Activated T-helper 1 cell treated with anti-CD3 and anti-CD28 coated beads, Interleukin-12 subunit alpha, Interleukin-12 subunit beta, Interleukin-2, Interleukin-4 antibody, amounts not matched to agents 30 ng/mL and 10 ng/mL and 1 ng/mL, durations not matched to agents 14 hours and 24 hours and 36 hours (primary cell): ENCODE measurements at places on chromosomes 11 and 22. TPM values are rescaled to one million over a fixed set of nuclear protein-coding genes. Genes with fewer than 3 reads are reported as not detected.
A peak's percentile ranks its signal among the peaks of the same experiment; 100 is the strongest.

DNA sequence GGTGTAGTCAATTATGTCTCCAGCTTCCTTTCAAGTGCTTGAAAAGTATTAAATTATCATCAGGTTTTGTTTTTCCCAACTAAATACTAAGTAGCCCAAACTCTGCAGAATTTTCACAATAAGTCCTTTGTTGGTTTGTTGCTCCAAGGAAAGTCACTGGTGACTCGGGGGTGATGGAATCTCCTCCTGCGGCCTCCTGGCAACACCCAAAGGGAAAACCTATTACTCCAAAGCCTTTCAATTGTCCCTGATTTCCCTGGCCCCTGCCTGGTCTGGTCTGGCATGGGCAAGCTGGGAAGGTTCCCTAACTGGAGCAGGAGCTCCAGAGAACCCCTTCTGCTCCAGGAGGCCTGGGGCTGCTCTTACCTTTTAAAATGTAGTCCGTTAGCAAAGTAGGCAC, 47.9 kb downstream of the FEZ1 start:
- no peak for DNase-seq

DNA sequence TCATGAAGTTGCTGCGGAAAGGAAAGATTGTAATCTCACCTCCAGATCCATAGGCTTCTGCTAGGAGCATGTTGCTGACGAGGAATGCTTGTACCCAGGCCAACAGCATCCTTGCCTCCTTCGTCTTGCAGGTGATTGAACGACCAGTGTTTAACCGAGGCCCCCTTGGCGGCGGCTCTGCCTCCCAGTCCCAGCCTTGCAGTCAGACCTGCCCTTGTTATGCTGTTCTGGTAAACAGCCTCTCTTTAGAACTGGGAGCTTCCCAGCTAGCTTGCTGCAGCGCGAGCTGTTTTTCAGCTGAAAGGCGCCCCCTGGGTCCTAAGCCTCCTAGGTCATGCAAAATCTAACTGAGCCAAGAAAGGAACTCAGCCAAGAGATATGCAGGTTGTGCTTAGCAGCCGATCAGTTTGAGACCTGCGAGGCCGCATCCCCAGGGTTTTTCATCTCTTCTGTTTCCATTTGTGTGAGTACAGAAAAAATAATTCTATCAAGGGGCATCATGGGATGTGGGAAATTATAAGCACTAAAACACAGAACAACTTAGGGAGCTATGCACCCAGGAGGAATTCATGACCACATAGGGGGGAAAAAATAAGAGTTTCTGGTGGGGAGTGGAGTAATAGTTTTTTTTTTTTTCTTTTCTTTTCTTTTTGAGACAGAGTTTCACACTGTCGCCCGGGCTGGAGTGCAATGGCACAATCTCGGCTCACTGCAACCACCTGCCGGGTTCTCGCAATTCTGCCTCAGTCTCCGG, at the start of gene PIK3IP1:
PIK3IP1 (minus strand) TSS at position 253 of the 754 bp plus-strand sequence; CDS start at position 109, 144 bp downstream.
- peak; percentile 79 for DNase-seq

GRCh38 chr22:26775394-26775793, 118.0 kb downstream of the MIAT start:
- no peak for DNase-seq

GRCh38 chr11:9136741-9137140, 45.3 kb upstream of the SCUBE2 start:
- no peak for DNase-seq

DNA sequence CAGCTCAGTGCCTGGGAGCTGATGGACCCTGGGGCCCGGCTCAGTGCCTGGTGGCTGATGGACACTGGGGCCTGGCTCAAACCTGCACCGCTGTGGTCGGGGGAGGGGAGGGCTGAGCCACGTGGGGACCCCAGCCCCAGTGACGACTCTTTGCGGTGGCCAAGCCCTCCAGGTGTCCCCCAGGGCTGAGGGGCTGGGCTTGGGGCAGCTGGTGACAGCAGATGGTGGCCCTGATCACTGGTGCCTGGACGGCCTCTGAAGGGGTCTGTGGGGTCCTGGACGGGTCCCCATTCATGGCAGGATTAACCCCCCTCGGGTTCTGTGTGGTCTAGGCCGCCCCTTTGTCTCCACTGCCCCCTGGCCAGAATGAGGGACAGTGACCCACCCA, 3.4 kb upstream of the MUC5B start:
- no peak for DNase-seq

DNA sequence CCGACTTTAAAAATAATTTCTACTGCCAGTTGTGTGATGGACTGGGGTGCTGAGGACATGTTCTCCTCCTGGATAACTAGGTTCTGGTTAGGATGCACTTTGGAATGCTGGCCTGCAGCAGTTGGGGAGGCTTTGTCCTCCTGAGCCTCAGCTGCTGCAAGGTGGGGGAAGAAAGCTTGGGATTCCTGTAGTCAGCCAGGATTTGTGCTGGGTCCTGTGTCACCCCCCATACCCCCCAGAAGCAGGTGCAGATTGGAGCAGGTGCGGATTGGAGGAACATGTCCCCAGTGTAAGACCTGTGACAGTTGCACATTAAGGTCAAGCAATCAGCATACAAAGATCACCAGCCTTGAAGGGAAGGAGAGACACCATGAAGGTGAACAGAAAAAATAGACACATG, 51.1 kb downstream of the MED15 start:
- DNase-seq: no peak

GRCh38 chr11:77590194-77590782, 535 bp downstream of the AQP11 start:
- peak; percentile 5 for DNase-seq

DNA sequence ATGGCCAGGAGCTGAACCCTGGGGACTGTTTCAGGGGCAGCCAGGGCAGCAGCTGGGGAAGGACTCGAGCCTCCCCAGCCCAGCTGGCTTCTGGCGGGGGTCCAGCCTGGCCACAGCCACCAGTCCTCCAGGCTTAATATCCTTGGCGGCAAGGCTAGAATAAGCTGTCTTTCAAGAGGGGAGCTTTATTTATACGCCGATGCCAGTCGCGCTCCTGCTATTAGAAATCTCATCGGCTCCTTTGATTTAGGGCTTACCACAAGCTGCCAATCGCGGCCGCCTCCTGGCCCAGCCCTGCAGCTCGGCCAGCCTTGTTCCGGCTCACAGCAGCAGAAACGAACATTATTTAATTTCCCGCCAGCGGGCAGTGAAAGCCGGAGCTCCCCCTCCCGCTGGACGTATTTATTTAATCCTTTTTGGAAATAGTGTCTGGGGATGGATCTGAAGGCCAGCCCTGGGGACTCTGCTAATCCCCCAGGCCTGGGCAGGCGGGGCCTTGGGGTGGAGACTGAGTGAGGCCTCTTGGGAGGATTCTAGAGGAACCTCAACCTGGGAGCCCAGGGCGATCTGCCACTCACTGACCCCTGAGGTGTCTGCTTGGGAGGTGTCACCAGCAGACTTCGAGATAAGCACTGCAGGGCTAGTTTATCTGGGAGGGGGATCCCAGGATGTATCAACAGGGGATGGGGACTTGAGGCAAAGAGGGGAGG, 363.1 kb downstream of the MN1 start:
- no peak for DNase-seq

- DNase-seq: no peak
These were observed 63.4 kb downstream of the NRXN2 start for GRCh38 chr11:64659417-64660144.

DNA sequence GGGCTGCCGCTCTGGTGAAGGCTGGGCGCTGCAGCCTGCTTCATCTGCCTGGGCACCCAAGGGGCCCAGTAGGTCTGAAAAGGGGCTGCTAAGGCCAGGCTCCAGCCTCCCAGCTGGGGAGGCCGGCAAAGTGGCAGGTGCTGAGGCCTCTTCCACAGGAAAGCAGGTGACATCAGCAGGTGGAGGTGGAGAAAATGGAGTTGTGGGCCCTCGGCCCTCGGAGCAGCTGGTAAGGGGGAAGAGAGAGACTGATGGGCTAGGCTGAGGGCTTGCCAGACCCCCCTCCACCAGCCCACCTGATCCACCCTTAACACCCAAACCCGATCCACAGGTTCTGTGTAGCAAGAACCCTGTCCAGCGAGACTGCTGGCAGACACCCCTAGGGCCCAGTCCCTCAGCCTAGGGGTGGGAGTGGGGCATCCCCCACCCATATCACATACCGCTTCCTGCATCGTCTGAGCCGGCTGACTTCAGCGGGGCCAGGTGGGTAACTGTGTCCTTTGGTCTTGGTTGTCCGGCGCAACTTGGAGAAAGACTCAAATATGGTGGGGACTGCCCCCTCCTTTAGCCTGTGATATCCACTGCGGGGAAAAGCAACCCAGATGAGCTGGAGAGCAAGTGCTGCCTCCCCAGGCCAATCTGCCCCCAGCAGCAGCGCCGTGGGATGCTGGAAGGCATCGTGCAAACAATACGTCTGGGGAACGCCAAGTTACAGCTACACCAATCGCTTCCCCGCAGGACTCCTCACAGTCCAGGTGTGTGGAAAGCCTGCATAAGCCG, 1.5 kb downstream of the THAP7 start:
- no peak for DNase-seq

DNA sequence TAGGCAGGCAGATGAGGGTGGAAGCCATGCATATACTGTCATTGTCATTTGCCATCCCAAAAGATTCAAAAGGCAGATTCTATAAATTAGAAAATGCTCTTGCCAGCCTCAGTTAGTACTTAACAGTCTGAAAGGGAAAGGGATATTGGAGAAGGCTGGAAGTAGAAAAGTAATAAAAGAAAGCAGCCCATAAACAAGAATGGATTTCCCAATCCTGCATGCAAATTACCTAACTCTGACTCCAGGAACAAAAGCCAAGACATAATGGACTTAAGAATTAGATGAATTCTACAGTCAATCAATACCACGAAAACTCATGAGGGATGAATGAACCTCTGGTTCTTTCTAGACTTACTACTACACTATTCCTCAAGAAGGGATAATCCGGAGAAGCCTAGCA, 5.9 kb downstream of the PAK1 start:
- DNase-seq: no peak

GRCh38 chr11:76134239-76134638, 72.1 kb downstream of the WNT11 start:
- no peak for DNase-seq

GRCh38 chr22:40857309-40857855, 434 bp downstream of the XPNPEP3 start:
- no peak for DNase-seq

- DNase-seq: no peak
These were observed 747 bp downstream of the NXF1 start for GRCh38 chr11:62804310-62805075.

- DNase-seq: no peak
These were observed 5.4 kb downstream of the FDX1 start for GRCh38 chr11:110434952-110435779.

GRCh38 chr11:34329876-34330275, 27.9 kb downstream of the ABTB2 start:
- no peak for DNase-seq

- DNase-seq: no peak
These were observed 107.5 kb downstream of the MICAL2 start for GRCh38 chr11:12217879-12218278.

GRCh38 chr22:38981005-38981991, 849 bp upstream of the APOBEC3B start:
- DNase-seq: no peak

DNA sequence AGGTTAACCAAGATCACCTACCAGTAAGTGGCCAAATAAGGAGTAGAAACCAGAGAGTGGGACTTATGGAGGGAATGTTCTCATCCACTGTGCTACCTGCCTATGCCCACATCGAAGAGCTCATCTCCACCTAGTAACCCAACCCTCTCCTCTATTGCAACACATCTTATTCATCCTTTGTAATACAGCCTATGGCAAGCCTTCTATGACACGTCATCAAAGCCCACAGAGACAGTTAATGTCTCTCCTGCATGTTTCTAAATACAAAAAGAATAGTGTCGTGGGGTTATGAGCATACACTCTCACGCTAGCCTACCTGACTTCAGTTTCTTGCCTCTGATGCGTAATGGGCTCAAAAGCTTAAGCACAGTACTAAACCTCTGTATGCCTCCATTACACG, 1158.1 kb upstream of the TENM4 start:
- no peak for DNase-seq

GRCh38 chr11:31295308-31295707, 74.2 kb downstream of the DCDC1 start:
- DNase-seq: no peak

GRCh38 chr22:46827136-46827780, 64.8 kb downstream of the TBC1D22A start:
- DNase-seq: no peak

DNA sequence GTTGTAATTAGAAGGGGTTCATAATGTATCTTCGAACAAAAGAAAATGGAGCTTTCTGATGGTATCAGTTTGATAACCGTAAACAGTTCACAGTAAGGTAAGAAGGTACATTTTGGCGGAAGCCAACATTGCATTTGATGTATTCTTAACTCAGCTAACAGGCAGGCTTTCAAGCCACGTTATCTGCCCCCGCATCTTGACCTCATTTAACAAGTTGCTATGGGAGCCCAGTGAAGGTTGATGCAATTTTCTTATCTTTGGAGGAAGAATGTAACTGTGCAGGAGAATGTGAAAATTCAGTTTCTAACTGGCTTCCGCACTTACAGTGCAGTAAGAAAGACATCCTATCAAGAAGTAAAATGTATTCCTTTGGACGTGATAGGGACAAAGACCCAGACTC, 110.6 kb downstream of the ETS1 start:
- DNase-seq: peak; percentile 79

FADD gene
- total RNA-seq: 47.9 and 51.8 TPM in 2 replicates

OR4D5 gene
- not detected in 2 replicates for total RNA-seq

TRIM29 gene
- total RNA-seq: not detected in 2 replicates

LRRC4C gene
- not detected in 2 replicates for total RNA-seq

AGBL2 gene
- total RNA-seq: 3.2 and 5.5 TPM in 2 replicates

OR52N4 gene
- total RNA-seq: 0.16 TPM in 1 of 2 replicates, not detected in the other

SLC22A8 gene
- not detected in 2 replicates for total RNA-seq

SLCO2B1 gene
- not detected in 2 replicates for total RNA-seq

BRD1 gene
- total RNA-seq: 45.5 and 46.8 TPM in 2 replicates

PANX3 gene
- total RNA-seq: not detected in 2 replicates

TMEM121B gene
- 0.20 and 0.23 TPM in 2 replicates for total RNA-seq

DCUN1D5 gene
- 73.9 and 78.9 TPM in 2 replicates for total RNA-seq
